ENCODE measurements at places on chromosomes 13 and 19. TPM values are rescaled to one million over a fixed set of nuclear protein-coding genes. Genes with fewer than 3 reads are reported as not detected.

GRCh38 chr13:94033830-94034642, 445.4 kb downstream of the DCT start:
- no peak for DNase-seq

ZNF235 gene
- 6.1 TPM for total RNA-seq

DNA sequence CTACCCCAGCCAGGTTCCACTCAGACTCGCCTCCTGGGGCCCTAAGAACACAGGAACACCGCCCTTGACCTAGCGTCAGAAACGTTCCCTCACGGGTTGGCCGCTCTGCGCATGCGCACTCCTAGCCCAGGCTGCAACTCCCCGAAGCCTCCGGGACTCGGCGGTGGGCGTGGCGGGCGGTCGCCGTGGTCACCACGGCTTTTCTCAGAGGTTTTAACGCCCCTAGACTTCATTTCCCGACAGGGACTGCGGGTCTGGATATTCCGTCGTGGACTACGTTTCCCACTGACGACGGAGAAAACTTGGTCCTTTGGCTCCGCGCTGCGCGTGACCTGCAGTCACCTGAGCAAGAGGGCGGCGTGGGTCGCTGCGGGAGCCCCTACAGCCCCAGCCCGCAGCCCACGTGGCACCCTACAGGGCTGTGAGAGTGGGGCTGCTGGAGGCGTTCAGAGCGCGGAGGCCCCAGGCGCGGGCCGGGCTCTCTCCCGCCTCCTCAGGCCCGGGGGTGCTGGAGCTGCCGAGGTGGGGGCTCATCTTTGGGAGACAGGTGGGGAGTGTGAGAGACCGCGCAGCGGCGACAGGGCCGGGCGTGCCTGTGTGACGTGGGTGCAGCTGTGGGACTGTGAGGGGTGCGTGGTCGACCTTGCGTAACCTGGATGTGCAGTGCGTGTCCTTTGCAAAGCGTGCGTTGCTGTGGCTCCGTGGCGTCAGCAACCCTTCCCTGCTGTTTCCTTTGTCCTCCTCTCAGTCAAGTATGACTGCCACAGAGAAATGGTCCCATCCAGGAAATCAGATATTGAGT, 38.0 kb upstream of the ZNF573 start:
- peak; percentile 10 for DNase-seq

TMEM91 gene
- 10.2 TPM for total RNA-seq

GRCh38 chr13:67557642-67558241, 327.6 kb upstream of the PCDH9 start:
- no peak for DNase-seq

DNA sequence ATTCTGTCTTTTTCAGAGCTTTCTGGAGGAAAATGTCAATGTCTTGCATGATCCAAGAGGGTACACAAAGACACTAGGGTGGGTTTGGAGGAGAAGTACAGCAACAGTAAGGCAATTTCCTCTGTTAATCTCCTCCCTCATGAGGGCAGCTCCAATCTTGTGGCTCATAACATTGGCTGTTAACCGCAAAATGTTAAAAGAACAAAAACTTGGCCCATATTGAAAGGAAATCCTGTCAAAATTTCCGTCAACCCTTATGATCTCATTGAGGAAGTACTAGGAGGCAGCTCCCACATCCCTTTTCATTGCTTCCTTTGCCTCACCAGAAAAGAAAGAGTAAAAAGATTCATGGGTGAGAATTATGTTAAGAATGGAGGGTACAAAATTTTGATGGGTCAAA, 11.6 kb downstream of the OXGR1 start:
- peak; percentile 36 for DNase-seq

GRCh38 chr19:18439025-18439909, 1.3 kb upstream of the ISYNA1 start:
- peak; percentile 71 for DNase-seq

DNA sequence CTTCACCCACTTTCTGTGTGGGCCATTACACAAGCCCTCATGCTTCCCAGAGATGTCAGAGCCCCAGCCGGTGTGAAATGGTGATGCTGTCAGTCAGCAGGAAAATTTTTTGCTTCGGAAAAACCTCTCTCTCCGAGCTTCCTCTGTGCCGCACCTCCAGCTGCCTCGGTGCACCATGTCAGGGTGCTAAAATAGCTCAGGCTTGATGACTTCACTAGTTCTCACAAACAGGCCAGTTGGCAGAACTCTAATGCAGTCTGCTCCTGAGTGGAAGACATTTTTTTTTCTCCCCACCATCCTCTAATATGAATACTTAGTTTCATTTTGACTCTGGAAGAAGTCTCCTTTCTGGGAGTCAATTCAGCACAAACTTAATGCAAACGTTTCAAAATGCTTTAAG, 71.3 kb downstream of the KLF12 start:
- no peak for DNase-seq

FLT1 gene
- total RNA-seq = under 0.01 TPM

DNA sequence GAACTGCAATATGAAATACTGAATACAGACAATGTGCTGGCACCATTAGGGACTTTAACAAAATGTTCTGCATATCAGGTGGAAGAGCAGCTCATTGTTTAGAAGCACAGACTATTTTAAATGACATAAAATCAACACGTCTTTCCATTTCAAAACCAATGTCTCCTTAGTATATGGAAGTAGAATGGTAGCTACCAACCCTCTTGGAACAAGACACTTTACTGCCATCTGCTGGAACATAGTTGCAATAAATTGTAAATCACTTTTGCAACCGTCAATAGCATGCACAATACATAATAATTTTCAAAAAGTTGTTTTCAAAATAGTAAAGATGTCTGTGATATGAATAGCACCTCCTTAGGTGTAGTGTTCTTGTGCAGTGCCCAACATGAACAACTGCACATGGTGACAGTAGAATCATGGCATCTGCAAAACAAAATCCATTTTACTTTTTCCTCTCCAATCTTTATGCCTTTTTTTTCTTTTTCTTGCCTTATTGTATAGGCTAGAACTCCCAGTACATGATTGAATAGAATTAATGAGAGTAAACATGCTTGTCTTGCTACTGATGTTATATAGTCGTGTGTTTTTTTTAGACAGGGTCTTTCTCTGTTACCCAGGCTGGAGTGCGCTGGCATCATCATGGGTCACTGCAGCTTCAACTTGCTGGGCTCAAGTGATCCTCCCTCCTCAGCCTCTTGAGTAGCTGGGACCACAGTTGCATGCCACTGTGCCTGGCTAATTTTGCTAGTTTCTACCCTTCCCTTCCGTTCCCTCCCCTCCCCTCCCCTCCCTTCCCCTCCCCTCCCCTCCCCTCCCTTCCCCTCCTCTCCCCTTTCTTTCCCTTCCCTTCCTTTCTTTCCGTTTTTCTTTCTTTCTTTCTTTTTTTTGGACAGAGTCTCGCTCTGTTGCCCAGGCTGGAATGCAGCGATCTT, 7.8 kb upstream of the LYPD5 start:
- peak; percentile 67 for DNase-seq

GRCh38 chr13:36259361-36260137, 38.1 kb downstream of the CCDC169 start:
- DNase-seq = no peak

LRRC8E gene
- total RNA-seq = 13.2 TPM

- DNase-seq = peak; percentile 44
These were observed 31.1 kb downstream of the CEACAM8 start for GRCh38 chr19:42563352-42564210.

ZNF865 gene
- total RNA-seq = 0.53 TPM
